Cortex of kidney (tissue), 1 donor: ENCODE measurements at places on chromosomes 5 and 9.

DNA sequence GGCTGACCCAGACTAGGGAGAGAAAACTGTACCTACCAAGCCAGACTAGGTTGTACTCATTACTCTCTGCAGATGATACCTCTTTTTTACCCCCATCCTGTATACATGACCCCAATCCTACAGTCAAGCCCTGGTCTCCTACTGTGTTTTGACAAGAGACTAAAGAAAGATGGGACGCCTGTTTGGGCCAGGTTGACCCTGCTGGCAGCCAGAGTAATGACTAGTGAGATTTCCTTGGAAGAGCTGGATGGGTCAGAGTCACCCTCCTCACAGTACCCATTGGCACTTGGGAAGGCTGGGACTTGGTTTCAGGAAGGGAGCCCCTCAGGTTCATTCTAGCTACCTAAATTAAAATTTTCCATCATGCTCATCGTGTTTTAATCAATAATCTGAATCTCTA lies 89.7 kb upstream of the NR4A3 start:
- DNase-seq, result no peak

DNA sequence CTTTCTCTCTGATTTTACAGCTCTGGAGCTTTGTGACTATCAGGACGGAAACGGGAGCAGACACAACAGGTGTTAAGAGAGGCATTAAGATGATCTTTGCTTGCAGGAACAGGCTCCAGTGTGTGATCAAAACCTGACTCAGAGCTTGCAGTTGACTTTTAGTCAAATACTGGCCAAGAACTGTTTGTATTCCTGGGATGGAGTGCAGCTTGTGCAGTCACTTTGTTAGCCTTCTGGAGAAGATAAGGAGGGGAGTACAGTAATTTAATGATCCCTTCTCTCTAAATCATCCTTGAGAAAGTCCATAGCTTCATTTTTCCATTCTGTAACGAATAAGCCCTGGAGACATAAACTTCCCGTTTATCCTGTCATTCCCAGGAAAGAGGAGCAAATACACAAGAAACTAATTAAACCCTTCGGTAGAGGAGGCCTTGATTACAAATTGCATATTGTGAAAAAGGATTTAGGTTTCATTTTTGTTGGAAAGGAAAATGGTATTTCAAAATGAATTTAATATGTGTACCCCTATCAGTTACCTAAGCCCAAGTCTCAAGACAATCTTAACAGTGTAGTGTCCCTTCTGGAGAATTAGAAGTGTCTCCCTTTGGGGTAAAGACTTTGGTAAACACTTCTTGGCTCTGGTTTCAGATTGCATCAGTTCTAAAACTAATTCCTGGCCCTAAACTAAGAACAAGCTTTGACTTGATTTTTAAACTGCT lies 3.1 kb upstream of the STOM start:
- no peak for DNase-seq

DNA sequence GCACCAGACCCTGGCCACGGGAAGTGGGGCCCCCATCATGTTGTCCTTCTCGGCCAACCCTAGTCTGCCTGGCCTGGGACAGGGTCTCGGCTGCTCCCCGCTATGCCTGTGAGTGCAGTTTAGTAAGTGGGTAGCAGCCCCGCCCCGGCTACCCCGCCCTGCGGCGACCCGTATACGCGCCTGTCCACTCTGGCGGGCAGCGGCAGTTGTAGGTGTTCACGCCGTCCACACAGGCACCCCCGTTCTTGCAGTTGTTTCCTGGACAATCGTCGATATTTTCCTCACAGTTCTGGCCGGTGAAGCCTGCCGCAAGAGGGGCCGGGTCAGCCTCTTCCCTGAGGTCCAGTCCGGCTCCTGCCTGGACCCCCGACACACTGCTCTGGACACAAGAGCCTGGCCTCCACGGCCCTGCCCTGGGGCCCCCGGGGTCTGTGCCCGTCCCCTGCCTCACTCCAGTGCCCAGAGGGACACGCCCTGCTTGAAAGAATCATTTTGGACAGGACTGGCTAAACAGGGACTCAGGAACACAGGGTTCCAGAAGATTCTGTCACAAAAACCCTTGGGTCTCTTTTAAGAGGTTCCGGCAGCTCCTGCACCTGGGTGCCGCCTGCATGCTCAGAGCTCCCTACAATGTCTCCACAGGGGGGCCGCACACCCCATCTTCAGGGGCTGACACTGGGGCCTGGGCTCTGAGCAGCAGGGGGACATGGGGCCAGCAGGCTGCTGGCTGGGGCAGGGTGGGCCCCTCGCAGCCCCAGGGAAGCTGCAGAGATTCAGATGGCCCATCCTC lies 26.4 kb downstream of the NOTCH1 start:
- DNase-seq, result no peak

DNA sequence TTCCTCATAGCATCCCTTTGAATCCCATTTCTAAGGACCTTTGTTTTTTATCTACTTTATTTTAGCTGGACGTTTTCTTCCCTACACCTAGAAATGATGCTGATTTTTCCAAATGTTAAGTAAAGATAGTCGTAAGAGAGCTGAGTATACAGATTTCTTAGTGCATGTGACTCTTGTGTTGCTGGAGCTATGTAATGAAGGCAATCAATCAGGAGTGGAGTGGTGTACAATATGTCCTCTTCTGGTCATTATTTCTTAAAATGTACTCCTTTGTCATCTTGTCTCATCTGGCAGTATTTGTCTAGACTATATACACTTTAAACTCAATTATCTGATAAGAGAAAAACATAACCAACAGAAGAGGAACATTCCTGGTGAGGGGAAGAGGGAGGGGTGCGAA lies 13.5 kb downstream of the GAPT start:
- no peak for DNase-seq

- no peak for DNase-seq
Measured at GRCh38 chr9:104923740-104924139, 4.2 kb downstream of the ABCA1 start.

GRCh38 chr9:128408963-128409431 lies 11.7 kb upstream of the CERCAM start:
- DNase-seq, result no peak
